Tongue (tissue), 3 donors: ENCODE measurements at places on chromosomes 4 and X. TPM values are rescaled to one million over a fixed set of nuclear protein-coding genes. Genes with fewer than 3 reads are reported as not detected.

LPAR4 gene
- 40.8 TPM for total RNA-seq

GRCh38 chr4:174211622-174212044 is 71.8 kb downstream of the FBXO8 start:
- DNase-seq, result no peak

- DNase-seq, result no peak
Measured at GRCh38 chr4:2954358-2955185, 8.6 kb downstream of the NOP14 start.

- DNase-seq, result no peak
Measured at GRCh38 chrX:129997086-129997485, 14.7 kb downstream of the BCORL1 start.

DNA sequence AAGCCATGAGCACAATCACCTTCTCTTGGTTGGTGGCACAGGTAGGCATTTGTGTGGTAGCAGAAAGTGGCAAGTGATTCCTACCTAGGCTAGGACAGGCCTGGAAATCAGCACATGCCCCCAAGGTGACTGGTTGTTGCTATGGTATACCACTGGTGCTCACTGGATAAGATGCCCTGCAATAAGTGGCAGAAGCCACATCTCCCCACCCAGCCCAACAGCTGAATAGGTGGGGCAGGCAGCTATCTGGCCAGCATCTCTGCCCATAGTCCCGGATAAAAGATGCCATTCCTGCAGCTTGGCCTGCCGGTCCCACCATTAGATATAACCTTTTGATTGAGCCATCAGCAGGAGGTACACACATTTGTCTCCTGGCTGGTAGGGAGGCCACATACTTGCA is 21.1 kb downstream of the AMER1 start:
- no peak for DNase-seq
